ENCODE measurements at places on chromosomes 3 and 15.

DNA sequence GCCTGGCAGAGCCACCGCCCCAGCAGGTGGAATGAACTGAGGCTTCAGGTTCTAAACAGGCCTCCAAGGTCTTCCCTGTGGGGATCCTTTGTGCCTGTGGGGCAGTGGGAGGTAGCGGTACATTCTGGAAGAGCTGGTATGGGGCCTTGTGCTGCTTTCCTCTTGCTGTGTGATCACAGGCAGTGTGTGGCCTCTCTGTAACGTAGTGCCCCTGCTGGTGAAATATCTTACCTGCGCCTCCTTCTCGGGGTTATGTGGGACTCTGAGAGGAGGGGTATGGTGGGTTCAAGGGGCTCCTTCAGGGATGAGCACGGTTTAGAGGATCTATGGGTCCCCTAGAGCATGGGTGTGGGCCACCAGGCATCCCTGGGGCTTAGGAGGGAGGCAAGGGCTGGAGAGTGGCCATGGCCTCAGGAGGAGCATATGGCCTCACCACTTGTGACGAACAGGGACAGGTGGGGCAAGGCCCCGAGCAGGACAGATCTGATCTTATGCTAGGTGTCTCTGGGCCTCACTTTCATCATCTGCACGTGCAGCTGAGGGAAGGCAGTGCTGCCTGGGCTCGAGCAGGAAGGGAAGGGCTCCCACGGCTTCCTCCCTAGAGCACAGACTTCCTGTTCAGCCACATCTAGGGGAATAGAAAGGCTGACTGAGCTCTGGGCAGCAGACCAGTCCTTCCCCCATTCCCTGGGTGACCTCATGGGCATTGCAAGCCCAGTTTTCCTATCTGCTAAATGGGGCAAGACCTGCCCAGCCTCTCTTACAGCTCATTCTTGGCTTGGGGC lies 1.9 kb upstream of the ALS2CL start:
- DNase-seq: no peak

- DNase-seq: no peak
Observed at GRCh38 chr3:36965440-36965839, 20.6 kb upstream of the TRANK1 start.

GRCh38 chr3:22887664-22888291 lies 315.3 kb upstream of the UBE2E2 start:
- no peak for DNase-seq

GRCh38 chr3:164533275-164533674 lies 545.0 kb downstream of the SI start:
- no peak for DNase-seq

DNA sequence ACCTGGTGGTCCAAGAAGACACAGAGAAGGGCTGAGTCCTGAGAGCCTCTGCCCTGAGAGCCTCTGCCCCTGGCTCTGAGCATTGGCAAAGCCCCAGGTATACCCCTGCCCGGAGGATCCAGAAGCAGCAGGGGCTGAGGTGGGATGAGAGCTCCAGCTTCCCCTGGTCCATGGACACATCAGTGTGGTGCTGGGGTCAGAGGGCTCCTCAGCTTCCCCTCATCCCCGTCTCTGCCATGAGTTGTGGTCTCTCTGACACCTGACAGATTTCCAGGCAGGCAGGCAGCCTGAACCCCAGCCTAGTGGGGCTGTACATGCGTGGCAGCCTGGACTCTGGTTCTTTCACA lies 3.5 kb upstream of the KLF15 start:
- no peak for DNase-seq

Measured in ovary (tissue), 10 donors.